ENCODE measurements at places on chromosomes 2 and 18.

DNA sequence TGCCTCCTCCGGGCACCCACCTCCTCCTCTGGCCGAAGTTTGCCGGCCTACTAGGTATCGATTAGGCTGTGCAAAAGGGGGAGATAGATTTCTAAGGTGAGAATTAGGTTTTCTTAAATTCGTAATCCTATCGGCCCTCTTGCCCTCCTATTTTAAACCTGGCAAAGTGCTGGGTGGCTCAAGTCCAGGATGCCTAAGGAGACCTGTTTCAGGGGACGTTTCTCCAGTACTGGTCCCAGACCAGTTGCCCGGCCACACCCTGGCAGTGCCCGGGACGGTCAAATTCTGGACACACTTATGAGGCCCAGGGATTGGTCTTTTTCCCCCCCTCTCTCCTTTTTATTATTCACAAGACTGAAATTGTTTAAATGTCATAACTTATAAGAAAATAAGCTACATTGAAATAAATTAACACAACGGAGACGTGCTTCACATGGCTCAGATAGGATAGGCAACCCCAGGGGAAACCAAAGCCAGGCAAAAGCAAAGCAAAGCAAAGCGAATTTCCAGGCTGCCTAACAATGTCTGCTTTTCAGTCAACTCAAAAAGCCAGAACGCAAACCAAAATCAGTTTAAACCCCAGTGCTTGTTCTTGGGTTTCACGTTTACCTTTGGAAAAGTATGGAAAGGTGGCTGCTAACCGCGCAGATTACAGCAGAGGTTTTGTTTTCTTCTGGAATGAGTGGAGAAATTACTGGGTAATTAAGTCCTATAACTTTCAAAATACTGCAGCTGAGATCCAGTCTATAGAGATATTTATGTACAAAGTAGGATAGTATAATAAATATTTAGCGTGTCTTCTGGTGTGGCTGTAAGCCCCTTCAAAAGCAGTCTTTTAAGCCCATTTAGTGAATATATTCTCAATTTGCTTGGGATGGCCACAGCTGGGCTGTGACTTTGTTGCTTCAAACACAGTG is 3.0 kb downstream of the GBX2 start:
- DNase-seq, result no peak

DNA sequence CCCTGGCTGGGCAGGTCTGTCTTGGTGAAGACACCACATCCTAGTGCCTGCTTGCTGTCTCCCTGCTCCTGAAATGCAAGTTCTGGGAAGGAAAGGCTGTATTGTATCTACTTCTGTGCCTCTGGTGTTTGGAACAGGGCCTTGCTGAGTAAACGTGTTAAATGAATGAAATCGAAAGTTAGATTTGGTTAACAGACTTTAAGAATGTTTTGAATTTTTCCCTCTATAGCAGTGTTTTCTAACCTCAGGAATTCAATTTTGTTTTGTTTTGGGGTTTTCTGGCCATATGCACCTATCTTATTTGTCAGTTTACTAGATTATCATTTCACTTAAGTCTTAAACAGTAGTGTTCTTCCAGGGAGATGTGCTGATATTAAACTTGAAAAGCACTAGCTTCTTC is 20.7 kb downstream of the FARP2 start:
- DNase-seq, result no peak

- no peak for DNase-seq
These were observed 200.6 kb upstream of the MEX3C start for GRCh38 chr18:51398104-51398503.

- no peak for DNase-seq
These were observed 39.5 kb upstream of the GMCL1 start for GRCh38 chr2:69789772-69790600.

DNA sequence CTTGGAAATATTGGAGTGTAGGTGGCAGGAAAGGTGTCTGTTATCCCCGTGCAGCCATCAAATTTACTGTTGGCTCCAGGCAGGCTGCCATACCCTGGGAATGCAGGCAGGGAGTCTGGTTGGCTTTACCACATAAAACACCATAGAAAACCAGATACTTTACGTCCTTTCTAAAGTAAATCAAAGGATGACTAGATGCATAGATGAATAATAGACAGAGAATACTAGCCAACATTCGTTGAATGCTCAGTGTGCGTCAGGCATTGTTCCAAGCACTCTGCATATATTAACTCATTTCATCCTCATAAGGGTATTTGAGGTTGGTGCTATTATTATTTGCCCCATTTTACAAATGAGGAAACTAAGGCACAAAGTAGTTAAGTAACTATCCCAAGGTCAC is 65.2 kb downstream of the VSNL1 start:
- DNase-seq, result no peak

- no peak for DNase-seq
These were observed 289.1 kb downstream of the ICOS start for GRCh38 chr2:204225671-204226073.

- no peak for DNase-seq
These were observed 347.6 kb upstream of the RAB12 start for GRCh38 chr18:8261651-8262091.

- peak; percentile 40 for DNase-seq
These were observed 441.4 kb downstream of the NBAS start for GRCh38 chr2:15119722-15120175.

- no peak for DNase-seq
These were observed 240.8 kb downstream of the PLCL1 start for GRCh38 chr2:198045227-198045626.

DNA sequence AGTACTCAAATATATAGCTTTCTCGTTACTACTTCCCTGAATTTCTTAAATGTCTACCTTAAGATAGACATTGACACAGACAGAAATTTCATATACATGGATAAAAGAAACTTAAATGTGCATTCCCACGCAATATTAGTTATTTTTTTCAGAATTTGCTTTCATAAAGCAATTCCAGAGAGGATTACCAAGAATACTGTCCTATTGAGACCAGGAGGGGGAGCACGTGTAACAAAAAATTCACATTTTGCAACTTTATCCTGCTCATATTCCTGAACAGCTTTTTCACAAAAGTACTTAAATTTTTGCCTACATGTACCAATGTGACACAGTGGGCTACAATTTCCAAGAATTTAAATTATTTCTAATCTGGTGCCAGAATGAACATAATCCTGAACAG is 30.7 kb upstream of the ERCC3 start:
- DNase-seq, result no peak

- no peak for DNase-seq
These were observed 5.3 kb upstream of the ITPRID2 start for GRCh38 chr2:181886192-181886591.

GRCh38 chr2:64707276-64707675 is 53.6 kb upstream of the SERTAD2 start:
- no peak for DNase-seq

DNA sequence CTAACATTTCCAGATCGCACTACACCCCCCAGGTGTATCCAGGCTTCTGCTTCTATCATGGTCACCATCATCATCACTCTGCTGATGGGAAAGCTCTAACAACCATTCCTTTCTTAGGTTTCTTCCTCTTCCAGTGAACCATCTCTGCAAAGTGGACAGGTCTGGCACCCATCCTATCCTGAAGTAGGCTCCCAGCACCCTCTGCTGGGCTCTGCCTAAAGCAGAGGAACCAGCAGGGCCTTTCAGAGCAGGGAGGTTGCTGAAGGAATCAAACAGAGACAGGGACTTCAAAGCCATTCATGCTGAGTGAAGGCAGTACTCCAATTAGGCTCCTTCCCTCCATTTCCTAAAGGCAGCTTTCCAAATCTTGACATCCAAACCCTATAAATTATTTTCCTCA is 27.2 kb upstream of the SATB2 start:
- DNase-seq, result no peak

DNA sequence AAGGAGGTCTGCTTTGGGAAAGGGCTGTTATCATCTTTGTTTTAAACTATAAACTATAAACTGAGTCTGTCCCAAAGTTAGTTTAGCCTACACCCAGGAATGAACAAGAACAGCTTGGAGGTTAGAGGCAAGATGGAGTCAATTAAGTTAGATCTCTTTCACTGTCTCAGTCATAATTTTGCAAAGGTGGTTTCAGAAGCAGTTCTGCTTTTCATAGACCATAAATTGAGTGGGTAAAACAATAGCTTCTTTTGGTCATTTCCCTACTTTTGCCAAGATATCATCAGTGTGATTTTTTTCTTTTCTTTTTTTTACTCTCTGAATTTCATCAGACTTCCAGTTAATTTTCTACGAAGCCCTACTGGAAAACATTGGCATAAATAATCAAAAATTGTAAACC is 117.0 kb downstream of the AP1S3 start:
- DNase-seq, result no peak

- DNase-seq, result no peak
These were observed 36.6 kb downstream of the SCTR start for GRCh38 chr2:119487434-119488244.

DNA sequence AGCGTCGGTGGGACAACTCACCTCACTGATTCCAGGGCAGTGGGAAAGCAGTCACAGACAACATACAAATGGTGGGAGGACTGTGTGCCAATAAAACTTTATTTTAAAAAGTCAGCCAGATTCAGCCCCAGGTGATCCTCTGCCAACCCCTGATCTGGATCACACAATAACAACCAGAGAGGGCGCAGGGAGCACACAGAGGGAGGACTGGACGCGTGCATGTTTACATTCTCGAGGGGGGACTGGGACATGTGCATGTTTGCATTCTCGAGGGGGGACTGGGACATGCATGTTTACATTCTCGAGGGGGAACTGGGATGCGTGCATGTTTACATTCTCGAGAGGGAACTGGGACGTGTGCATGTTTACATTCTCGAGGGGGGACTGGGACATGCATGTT is 209.5 kb downstream of the NDUFA10 start:
- DNase-seq, result no peak

DNA sequence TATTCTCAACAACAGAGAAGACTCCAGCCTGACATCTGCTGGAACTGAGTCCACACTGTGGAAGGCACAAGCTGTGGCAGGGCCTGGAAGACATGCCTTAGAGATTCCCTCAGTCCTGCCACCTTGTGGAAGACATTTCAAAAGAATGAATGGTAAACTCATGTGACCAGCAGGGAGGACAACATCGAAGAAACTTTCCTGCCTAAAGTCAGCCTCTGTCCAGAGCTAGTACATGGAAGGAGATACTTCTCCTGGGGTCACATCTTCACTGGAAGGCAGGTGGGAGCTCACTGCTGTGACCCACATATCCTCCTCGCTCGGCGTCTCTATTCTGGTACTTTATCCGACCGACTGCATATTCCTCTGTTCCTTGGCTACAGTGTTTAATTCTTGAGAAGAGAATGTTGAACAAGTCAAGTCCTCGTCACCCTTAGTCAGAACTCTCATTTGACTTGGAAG is 59.5 kb downstream of the PUM2 start:
- DNase-seq, result peak; percentile 44

GRCh38 chr2:10820562-10820961 is 8.0 kb upstream of the PDIA6 start:
- no peak for DNase-seq

DNA sequence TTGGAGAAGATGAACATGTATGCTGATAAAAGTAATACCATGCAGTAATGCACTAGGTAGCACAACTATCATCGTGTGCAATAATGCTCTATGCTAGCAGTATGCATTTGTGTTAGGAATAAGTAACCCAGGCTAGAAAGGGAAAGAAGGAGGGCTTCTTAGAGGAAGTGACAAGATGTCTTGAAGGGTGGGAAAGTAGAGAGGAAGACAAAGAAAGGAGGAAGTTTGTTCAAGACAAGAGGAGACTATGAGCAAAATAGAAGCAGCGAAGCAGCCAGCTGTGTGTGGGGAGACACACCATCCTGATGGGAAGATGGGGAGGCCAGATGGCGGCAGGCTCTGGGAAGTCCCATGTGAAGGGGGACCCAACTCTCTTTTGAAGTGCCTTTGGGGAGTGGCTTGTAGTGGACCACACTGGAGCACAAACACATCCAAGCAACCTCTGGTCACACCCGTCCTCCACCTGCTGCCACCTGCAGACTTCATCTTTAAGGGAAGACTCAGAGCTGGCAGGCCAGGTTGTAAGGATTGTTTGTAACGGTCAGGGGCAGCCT is 39.9 kb upstream of the INHBB start:
- no peak for DNase-seq

DNA sequence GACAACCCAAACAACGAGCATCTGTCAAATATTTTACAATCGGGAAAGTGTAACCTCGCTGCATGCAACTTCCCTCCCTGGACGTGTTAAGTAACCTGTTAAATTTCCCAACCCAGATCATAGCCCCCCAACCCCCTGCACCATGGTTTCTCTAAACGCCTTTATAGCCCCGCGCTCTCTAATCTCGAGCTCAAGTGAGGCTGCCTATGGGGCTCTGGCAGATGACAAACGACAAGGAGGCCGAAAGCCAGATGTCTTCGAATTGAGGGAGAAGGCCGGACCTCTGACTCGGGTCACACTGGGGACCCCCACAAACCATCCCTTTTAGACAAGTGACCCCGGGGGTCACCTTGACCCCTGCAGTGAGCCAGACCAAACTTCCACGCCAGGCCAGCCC is 526 bp downstream of the COX7A2L start:
- DNase-seq, result no peak

GRCh38 chr18:45755934-45756333 is 32.0 kb downstream of the SLC14A1 start:
- no peak for DNase-seq

DNA sequence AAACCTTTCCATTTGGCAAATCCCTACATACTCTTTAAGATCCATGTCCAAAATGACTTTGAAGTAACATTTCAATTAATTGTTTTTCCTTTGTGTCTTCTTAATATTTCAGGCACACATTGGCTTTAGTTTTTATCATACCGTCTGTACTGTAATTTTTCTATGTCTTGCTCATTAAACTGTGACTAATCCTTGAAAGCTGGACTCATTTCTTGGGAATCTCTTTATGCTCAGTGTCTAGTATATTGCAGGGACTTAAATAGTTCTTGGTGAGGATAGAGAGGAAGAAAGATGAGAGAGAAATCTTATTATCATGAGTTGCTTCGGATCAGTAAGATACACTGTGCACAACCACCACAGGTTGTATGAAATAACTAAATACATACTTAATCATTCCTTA is 448.3 kb upstream of the ST6GAL2 start:
- DNase-seq, result no peak

- peak; percentile 19 for DNase-seq
These were observed 261.4 kb downstream of the MEIS1 start for GRCh38 chr2:66696374-66696773.

- no peak for DNase-seq
These were observed 73.6 kb downstream of the MAIP1 start for GRCh38 chr2:200028998-200029397.

- DNase-seq, result no peak
These were observed 300.4 kb upstream of the NETO1 start for GRCh38 chr18:73168236-73168635.

All from NCI-H510A (cell line).